Activated naive CD4-positive, alpha-beta T cell treated with anti-CD3 and anti-CD28 coated beads for 36 hours (primary cell): ENCODE measurements at places on chromosomes 1 and 21.

GRCh38 chr21:23725576-23725975 is 1881.7 kb downstream of the MRPL39 start:
- DNase-seq, result no peak

- DNase-seq, result no peak
These were observed 105.9 kb upstream of the KCNK2 start for GRCh38 chr1:214976665-214977064.

DNA sequence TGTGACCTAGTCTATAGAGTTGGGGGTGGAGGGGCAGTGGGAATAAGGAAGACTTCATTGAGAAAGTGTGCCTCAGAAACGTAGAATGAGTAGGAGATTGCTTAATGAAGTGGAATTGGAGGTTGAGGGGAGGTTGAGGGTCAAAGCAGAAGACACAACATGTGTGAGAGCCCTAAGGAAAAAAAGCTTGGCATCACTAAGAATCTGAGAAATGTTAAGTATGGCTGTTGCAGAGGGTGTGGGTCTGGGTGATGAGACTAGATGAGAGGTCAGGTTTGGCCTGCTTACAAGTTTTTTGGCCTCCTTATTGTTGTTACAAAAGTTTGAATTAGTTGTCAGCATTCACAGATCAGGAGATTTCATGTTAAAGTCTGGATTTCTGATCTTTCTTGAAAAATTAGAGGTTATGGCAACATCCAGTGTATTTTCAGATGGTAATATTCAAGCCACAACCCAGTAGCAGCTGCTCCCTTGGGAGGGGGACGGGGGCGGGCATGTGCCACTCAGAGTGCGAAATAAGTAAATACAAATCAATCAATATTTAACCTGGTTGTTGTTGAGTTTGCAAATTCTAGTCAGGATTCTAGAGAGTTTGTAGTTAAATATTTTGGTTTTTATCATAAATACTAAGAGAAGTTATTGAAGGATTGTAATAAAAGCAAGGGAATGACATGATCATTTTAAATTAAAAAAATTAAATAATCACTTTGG is 4.3 kb downstream of the MAN1A2 start:
- DNase-seq, result no peak

- no peak for DNase-seq
These were observed 62.0 kb downstream of the ARHGEF16 start for GRCh38 chr1:3516481-3516869.

GRCh38 chr1:17653728-17654351 is 101.3 kb upstream of the ACTL8 start:
- peak; percentile 50 for DNase-seq
